ENCODE measurements at places on chromosomes 6 and 20.

DNA sequence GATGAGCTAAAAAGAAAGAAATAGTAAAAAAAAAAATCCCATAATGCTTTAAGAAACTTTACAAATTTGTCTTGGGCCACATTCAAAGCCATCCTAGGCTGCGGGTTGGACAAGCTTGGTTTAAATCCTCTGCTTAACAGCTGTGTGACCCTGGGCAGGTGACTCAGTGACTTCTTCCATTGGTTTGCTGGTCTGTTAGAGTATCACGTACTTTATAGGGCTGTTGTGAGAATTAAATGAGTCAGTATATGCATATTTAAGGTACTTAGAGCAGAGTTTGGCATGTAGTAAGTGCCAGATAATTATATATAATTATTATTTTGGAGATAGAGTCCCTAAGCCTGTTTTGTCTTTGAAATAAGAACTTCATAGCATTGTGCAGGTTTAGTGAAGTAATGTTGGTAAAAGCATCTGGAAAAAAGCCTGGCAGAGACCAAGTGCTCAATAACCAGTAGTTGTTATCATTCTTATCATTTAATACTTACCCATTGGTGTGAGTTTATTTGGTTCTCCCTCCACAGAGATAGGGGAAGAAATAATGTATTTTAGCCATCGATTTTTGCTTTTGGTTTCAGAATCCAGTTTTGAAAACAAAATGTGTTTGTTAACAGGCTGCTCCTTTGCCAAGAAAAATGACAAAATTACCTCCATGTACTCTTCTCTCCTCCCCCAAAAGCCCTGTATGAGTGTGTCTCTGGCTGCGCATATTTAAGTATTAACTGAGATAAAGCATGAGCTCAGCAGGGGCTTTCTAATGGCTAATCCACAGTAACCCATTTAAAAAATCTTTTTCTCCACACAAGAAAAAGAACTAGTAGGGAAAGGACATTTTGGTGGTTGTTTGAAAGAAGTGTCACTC is 67.2 kb downstream of the FOXO3 start:
- DNase-seq: no peak

GRCh38 chr20:59120491-59120890 is 43.1 kb upstream of the ZNF831 start:
- DNase-seq: no peak

DNA sequence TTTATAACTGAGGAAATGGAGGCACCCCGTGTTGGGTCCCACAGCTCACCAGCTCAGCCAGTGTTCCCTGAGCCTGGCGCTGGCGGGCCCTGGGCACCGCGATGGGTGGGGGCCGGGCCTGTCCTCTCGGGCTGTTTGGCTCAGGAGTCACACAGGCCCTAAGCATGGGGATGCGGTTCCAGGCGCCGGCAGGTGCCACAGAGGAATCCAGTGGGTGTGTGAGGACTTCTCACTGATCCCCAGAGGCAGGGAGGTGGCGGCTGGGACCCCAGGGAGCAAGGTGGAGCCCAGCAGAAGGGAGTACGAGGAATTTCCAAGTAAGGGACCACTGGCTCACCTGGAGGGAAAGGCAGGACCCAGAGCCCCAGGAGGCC is 57.5 kb downstream of the IRF4 start:
- DNase-seq: no peak

DNA sequence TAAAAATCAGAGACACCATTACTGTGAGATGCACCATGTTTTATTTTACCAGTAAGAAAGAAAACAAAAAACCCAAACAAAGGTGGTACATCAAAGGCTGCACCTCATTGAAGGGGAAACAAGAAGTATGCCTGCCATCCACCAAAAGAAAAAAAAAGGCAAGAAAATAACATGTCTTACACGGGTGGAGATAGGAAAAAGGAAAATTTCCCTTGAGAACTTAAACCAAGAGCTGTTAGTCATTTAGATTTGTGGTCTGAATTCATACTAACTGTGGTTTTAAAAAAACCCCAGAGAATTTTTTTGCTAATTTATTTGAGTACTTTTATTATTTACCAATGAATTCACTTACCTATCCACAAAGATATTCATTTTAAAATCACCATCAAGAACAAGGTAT is 144.0 kb downstream of the LRRC1 start:
- DNase-seq: no peak

DNA sequence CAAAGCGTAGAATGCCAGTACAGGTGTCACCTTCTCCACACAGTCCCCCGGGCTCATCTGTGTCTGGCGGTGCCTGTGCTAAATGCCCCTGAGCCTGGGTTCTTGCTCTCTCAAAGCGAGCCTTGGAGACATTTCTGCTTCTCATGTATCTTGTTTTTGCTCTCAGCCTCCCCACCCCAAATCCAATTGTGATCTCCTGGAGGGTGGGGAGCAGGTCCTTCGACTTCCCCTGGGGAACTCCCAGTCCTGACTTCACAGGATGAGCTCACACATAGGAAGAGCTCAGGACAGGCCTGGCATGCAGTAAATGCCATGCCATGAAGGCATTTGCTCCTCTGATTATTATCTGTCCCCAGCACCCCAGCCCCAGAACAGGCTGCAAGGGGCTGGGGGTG is 58.1 kb downstream of the NOL4L start:
- DNase-seq: no peak

GRCh38 chr6:84553527-84553926 is 210.9 kb downstream of the TBX18 start:
- DNase-seq: no peak

GRCh38 chr6:12485226-12485764 is 195.1 kb downstream of the EDN1 start:
- no peak for DNase-seq

- DNase-seq: no peak
Observed at GRCh38 chr20:6626805-6627204, 140.7 kb upstream of the BMP2 start.

DNA sequence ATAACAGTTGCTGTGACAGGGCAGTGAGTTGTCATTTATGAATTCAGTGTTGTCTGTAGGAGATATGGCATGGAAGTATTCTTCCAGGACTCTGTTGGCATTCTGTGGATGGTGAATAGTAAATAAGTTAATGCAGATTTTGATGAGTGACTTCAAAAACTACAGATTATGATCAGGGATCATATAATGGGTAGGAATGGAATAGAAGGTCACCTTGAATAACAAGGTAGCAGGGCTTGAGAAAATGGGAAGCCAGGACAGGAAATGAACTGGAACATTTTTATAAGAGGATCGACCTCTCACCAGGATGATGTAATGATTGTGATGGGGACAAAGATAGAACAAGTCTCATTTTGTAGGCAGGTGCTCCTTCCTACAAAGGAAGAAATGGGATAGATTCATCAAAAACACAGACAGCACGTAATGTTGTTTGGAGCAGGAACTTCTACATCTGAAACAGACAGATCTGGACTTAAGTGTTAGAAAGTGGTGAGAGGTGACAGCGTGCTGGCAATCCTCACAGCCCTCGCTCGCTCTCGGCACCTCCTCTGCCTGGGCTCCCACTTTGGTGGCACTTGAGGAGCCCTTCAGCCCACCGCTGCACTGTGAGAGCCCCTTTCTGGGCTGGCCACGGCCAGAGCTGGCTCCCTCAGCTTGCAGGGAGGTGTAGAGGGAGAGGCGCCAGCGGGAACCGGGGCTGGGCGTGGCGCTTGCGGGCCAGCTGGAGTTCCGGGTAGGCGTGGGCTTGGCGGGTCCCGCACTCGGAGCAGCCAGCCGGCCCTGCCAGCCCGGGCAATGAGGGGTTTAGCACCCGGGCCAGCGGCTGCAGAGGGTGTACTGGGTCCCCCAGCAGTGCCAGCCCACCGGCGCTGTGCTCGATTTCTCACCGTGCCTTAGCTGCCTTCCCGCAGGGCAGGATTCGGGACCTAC is 30.8 kb upstream of the SSR1 start:
- DNase-seq: no peak

DNA sequence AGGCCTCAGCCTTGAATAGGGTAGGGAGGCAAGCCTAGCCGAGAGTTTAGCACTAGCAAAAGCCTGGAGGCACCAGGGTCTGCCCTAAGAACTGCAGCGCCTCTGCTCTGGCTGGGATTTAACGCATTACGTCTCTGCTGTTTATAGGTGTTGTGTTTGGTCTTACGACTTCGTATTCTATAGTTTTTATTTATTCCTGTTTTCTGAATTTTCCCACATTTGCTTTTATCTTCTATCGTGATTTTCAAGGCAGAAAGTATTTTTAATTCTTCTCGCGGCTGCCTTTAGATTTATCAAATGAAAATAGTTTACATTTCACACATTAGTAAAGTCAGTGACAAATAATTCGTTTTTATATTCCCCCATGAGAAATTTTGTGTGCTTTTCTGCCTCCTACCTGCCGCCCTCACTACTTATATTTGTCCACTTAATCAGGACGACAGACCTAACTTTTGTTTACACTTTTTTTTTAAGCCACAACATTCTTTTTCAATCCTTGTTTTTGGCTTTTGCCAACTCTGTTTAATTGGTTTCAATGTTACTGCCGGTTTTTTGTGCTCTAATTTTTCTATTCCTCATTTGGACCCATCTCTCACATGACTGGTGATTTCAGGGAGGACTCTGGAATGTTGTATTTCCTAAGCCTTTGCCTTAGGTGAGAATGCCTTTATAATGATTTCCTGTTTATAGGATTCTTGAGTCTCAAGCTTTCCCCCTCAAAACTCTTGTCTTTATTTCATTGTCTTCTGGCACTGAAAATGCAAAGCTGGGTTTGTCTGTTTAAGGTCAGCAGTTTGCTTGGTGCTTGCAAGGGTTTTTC is 1.3 kb upstream of the LZTS3 start:
- DNase-seq: no peak

DNA sequence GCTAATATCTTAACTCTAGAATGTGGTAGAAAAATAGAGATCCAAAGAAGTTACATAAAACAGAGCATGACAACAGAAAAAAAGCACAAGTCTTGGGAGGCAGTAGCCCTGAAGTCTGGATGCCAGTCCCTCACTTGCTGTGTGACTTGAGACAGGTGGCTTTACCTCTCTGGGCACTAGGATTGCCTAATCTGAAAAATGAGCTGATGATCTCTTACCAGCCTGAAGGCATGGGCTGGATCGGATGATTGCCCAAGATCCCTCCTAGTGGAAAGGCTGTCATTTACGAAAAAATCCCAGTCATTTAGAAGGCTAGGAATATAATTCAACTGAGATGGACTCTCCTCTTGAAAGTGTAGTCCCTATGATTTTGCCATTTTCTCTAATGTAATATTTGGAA is 10.9 kb upstream of the GCM1 start:
- DNase-seq: no peak

DNA sequence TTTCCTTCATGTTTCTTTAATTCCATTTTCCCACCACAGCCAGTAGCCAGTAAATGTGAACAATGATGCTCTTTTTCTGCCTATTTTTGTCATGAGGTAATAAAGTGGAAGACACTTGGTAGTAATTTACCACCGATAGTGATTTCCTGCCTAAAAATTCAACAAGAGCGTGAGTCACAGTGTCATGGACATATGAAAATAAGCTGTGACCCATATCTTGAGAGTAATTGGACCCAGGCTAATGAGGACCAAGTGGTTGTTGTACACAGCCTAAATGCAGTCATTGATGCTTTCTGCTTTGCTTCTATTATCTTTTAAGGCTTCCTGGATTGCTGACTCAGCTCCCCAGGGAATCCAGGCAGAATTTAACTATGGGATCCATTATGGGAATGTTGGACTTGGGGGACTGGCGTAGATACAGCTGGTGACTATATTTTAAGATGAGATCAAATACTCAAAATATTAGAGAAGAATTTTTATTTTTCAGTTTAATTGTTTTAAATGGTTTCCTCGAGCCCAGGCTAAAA is 265.9 kb upstream of the FERMT1 start:
- no peak for DNase-seq

DNA sequence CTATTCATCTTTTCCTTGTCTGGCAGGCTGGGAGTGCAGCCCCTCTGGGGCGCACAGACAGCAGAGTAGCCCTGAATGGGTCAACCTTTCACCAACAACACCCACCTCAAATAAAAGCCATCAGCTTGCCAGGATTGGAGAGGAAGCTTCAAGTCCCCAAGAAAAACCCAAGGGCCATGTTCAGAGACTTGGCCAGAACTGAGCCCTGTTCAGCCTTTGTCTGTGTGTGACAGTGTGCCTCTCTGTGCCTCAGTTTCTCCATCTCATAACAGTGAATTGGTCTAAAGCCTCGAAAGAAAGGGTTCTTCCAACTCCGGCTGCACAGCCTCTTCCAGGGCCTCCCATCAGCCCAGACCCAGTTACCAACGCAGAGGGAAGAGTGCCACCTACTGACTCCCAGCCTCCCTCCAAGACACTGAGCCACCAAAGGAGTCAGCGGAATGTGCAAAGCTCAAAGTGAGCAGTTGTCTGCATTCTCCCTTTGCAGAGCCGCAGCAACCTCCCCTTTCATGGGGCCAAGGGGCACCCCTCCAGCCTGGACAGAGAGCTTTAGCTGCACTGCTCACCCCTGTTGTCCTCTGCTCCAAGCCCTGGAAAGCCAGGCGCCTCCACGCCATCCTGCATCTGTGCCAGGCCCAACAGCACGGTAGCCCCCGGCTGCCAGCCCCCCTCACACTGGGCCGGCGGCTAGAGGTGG is 82.7 kb upstream of the TOP1 start:
- DNase-seq: no peak

DNA sequence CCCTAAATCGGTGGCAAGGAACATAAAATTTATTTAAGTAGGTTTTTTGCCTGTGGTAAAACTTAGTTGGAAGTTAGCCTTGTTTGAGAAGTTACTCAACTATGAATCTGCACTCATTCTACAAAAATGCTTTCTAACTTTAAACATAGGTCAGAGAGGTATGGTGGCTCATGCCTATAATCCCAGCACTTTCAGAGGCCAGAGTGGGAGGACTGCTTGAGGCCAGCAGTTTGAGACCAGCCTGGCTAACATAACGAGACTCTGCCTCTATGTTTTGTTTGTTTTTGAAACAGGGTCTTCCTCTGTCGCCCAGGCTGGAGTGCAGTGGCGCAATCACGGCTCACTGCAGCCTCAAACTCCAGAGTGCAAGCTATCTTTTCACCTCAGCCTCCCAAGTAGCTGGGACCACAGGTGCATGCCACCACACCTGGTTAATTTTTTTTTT is 16.2 kb downstream of the USP49 start:
- no peak for DNase-seq

DNA sequence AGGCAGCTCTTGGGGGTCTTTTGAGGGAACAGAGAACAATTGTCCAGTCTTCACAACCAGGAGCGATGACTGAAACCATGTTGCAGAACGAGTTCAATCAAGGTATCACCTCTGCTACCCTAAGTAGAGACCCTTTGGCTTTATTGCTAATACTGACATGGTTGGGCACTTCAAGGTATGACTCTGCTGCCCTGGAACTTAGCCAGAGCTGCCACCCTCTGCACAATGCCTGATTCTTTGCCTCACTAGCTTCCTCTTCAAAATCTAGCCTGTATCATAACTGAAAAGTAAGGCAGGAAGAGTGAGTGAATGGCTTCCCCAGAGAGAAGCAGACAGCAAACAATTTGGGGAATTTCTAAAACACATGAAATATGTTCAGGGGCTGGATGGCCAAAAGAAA is 592.7 kb upstream of the NRSN1 start:
- no peak for DNase-seq

DNA sequence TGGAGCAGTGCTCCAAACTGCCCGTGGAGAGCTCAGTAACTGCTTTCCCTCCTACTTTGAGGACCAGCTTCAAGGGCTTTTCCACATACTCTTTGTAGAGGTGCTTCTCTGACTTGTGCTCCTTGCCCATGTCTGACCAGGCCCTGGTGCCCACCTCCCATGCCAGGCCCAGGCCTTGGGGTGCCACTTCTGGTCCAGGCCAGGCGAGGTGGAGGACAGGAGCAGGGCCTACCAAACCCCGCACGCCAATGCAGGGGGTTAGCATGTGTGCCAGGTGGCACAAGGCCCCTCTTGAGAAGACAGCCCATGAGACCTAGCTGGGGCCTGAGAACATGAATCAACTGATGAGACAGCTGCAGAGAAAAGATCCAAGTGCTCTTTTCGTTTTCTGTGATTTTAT is 47.0 kb upstream of the PLN start:
- DNase-seq: no peak

- no peak for DNase-seq
Observed at GRCh38 chr6:149458196-149458595, 26.6 kb downstream of the ZC3H12D start.
